ENCODE measurements at places on chromosomes 11 and 22.

DNA sequence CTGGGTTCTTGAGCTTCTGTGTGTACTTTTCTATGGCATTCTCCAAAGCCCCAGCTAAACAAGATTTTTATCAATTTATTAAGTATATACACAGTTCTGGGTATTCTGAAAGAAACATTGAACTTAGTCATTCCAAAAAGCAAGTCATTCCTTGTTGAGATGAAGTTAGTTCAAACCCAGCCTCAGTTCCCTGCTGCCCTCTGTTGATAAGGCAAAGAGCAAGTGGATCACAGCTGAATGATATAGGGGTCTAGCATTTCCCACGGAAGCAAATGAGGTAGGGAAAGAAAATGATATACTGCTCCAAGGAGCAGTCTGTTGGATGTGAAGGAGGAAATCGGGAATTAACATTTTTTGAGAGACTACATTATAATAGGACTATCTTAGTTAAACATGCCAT is 841.8 kb upstream of the TENM4 start:
- DNase-seq = no peak

GRCh38 chr11:19320827-19321226 is 80.1 kb upstream of the E2F8 start:
- DNase-seq = no peak

GRCh38 chr11:3002351-3002861 is 10.3 kb upstream of the NAP1L4 start:
- DNase-seq = no peak

GRCh38 chr11:61956191-61957020 is 6.3 kb downstream of the BEST1 start:
- DNase-seq = no peak

- DNase-seq = no peak
Measured at GRCh38 chr22:38487946-38488345, 18.2 kb downstream of the DDX17 start.

- no peak for DNase-seq
Measured at GRCh38 chr11:35160902-35161597, 22.1 kb downstream of the CD44 start.

DNA sequence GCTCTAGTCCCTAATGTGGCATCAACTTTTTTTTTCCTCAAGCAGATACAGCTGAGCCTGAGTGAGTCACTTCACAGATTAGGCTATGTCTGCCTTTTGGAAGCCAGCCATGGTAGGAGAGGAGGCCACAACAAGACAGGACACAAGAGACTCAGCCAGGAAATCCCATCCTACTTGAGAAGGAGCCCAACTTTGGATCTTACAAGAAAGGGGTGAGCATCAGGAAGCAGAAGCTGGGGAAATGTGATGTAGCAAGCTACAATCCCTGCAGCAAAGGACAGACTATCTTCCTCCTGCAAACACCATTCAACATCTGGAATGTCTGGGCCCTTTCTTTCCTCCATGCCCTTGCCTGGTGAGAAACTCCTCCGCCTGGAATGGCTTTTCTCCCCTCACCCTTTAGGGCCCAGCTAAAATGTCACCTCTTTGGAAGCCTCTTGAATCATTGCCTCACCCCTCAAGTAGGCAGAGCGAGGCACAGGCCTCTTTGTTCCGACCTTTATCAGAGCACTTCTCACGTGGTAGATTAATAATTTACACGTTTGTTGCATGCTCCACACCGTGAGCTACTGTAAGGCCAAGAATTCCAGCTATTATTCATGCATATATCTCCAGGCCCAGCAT is 156.4 kb upstream of the PITPNB start:
- peak; percentile 53 for DNase-seq

DNA sequence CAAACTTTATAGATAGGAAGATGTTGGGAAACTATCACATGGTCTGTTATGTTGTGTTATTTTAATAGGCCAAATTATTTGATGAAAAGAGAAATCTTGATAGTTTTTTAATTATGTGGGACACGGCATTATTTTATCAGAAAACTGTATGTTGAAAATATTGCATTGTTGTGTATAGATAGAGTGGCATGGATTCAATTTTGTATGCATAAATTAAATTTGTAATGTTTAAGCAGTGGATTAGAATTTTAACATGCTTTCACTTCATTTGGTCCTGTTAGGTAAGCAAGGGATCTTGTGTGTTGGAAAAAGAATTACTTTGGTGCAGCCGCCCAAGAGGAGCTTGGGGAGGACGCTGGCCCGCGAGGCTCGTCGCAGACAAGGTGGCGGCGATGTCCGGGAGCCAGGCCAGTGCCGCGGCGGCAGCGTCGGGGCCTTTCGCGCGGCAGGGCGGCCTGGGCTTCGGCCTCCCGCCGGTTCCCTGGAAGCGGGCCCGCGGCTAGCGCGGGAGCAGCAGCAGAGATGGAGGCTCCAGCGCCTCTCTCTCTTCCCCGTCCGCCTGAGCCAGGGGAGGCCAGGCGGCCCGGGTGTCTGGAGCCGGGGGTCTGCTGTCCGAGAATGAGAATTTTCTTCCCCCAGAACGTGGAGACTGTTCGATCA is 82.7 kb downstream of the GGT1 start:
- DNase-seq = no peak

DNA sequence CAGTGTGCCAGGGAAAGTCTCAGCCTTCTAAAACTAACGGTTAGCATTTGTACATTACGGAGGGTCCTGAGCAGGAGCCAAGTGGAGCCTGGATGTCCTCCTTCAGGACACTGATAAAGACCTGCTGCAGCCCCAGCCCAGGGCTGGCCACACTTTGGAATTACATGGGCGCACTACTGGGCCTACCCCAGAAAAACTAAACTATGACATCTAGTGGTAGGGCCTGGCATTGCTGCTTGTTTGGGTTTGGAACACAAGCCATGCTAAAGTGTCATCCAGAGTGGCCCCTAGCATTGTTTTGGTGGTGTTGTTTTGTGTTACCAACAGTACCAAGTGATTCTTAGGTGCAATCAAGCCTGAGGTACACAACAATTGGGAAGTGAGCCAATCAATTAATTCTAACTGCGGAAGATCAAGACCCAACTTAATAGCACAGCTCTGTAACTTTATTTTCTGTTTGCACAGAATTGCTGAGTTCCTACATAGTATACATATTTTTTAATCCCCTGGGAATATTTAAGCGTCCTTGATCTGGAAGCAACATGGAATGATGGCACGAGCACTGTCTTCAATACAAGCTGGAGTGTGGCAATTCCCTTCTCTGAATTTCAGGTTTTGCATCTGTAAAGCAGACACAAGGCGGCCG is 340.7 kb downstream of the LARGE1 start:
- DNase-seq = peak; percentile 9

GRCh38 chr11:18171377-18172000 is 1.1 kb upstream of the MRGPRX4 start:
- DNase-seq = peak; percentile 66

DNA sequence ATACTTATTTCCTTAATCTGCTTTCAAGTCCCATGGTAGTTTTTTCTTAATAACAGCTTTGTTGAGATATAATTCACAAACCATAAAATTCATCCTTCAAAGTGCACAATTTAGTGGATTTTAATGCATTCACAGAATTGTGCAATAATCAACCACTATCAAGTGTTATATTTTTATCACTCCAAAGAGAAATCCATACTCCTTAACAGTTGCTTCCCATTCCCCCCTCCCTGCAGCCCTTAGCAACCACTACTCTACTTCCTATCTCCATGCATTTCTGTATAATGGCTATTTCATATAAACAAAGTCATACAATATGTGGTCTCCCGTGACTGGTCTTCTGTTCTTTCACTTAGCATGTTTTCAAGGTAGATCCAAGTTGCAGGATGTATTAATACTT is 18.8 kb upstream of the NUP50 start:
- no peak for DNase-seq

All from MCF 10A (cell line).